Stimulated activated CD4-positive, alpha-beta T cell treated with anti-CD3 and anti-CD28 coated beads, Interleukin-1b, Interleukin-23, amount 100 ng/mL, for 4 hours (primary cell): ENCODE measurements at places on chromosomes 13 and 19.
A peak's percentile ranks its signal among the peaks of the same experiment; 100 is the strongest.

GRCh38 chr19:32566246-32566830 is 14.7 kb upstream of the PDCD5 start:
- DNase-seq: no peak

DNA sequence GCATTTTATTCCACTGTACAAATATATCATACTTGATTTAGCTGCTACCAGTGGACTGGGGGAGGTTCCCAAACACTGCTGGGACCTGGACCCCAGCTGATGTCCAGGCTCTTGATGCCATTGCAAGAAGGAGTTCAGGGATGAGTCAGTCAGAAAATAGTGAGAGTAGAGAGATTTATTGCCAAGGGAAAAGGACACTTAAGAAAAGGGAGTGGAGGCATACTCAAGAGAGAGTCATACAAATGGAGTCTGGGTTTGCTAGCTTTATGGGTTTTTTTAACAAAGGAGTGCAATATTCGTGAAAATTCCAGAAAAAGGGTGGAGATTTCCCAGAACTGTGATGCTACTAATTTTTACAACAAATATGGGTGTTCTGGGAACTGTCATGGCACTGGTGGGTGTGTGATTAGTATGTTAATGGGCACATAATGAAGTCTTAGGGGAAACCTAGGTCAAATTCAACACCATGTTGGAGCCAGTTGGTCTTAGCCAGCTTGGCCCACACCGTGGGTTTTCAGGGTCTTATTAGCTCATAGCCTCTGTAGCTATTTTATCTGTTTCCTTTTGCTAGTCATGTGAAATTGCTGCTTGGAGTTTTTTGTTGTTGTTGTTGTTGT is 36.2 kb downstream of the GPC6 start:
- no peak for DNase-seq

- DNase-seq: no peak
Measured at GRCh38 chr13:108037348-108037747, 178.0 kb downstream of the LIG4 start.

DNA sequence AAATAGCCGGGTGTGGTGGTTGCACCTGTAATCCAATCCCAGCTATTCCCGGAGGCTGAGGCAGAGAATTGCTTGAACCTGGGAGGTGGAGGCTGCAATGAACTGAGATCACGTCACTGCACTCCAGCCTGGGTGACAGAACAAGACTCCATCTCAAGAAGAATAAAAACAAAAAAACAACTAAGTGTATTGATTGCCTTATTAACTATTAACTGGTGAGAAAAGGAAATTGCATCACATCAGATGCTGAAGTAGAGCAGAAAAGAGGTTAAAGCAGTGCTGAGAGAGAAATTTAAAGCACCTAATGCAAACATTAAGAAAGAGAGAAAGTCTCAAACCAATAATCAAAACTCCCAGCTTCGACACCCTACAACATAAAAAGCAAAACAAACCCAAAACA is 38.3 kb downstream of the KPNA3 start:
- no peak for DNase-seq

DNA sequence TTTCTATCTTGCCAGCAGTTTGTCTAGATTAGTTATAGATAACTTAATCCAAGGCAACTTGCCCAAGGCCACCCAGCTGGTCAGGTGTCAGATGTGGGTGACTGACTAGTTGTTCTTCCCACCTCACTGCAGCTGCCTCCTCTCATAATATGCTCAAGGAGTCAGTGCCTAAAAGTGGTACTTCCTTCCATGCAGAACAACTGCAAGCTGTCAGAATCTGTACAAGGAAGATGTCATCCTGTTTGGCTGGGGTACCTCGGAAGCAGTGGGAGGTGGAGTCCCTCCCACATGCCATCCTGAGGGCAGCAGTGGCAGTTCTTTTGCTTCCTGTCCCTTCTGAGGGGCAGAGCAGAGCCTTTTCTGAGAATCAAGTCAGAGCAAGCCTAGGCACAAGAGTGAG is 193.2 kb upstream of the RFC3 start:
- DNase-seq: no peak

GRCh38 chr19:6718111-6718740 is 2.2 kb downstream of the C3 start:
- no peak for DNase-seq

- DNase-seq: no peak
Measured at GRCh38 chr13:100529666-100530377, 58.8 kb downstream of the GGACT start.

DNA sequence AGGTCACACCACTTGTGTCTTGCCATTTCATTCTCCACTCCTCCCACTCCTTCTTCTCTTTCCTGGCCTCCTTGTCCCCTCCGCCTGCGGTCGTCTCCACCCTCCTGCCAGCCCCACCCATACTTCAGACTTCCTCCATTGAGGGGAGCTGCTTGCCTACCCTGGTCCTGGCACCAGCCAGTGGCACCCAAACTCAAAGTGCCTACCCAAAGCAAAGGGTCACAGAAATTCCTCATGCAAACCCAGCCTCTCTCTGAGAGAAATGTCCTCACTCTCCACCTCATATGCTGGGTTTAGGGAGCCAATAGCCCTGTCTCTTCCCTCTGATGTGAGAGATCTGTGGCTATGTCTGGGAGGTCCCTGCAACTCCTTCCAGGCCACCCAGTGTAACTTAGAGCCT is 109.6 kb downstream of the TEX26 start:
- no peak for DNase-seq

- peak; percentile 38 for DNase-seq
Measured at GRCh38 chr13:67224148-67224846, 5.8 kb downstream of the PCDH9 start.

DNA sequence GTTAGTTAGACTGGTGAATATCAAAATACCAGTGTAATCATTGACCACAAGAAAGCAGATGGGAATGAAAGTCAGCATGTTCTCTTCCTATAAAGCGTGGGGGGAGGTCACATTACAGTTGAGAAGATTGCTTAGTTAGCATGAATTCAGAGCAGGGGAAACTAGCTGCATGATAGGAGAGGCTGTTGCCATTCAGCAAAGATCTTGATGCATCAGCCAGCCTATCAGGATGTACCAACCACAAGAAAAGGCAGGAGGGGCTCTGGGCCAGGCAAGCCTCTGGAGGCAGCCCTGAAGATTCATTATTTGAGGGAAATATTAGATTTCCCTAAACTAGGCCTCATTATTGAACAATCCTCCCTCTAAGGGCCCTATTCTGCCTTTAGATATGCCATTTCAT is 5.0 kb upstream of the MTMR6 start:
- DNase-seq: no peak

DNA sequence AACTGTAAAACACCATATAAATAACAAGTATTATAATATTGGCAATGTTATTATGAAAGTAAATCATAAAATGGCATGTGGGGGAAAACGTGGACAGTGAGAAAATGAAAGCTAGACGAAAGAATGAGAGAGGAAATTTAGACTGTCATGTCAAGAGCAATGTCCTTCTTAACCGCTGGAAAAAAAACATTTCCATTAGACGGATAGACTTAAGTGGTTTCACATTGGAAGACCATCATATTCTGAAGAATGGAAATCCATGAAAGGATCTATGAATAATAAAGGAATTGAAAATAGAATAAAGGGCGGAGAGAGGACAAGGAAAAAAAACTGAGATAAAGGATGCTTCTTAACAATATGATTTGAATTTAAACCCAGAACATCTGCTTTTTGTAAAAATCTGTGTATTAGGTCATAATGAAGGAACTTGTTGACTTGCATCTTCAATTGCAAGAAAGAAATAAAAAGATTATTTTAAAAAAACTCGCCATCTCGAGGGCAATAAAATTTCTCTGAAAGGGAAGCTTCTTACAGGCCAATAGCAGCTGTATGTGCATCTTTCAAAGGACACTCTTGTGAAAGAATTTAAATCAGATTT is 90.6 kb downstream of the SPRY2 start:
- no peak for DNase-seq

DNA sequence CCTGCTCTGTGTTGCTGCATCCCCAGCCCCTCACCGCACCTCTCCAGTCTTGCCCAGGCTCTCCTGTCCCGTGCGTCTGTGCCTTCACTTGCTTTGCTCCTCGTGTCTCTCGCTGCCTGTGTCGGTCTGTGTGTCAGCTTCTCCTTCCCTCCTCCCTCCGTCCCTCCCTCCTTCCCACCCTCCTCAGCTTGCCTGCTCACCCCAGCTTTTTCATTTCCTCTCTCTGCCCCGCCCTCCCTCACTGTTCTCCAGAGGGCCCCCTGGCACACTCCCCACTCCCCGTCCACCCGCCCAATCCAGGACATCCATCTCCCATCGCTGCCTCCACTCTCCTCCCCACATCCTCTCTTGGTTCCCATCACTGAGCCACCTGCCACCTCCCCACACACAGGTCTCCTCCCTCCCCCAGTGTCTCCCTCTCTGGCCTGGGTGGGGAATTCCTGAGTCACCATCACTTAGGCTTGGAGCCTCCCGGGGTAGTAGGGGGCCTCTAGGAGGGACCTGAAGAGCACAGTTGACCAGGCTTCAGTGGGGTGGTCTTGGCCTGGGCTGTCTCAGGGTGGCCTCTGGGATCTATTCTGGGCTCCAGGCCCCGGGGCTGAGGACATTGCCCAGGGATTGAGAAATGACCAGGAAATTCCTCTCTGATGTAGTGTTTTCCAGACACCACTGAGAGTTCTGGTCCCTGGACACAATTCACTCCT is at the start of gene PTGIR:
PTGIR (minus strand) TSS at position 132 of the 704 bp plus-strand sequence. CDS start 864 bp downstream, outside the sequence.
- no peak for DNase-seq

- DNase-seq: peak; percentile 13
Measured at GRCh38 chr13:106533943-106534638, 1.4 kb downstream of the EFNB2 start.

DNA sequence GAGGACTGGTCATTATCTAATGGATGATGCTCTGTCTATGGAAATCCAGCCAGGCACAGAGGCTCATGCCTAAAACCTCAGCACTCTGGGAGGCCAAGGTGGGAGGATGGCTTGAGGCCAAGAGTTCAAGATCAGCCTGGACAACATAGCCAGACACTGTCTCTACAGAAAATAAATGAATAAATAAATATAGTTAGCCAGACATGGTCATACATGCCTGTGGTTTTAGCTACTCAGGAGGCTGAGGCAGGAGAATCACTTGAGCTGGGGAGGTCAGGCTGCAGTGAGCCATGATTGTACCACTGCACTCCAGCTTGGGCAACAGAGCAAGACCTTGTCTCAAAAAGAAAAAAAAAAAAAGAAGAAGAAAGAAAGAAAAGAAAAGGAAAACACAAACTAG is 234.7 kb downstream of the TSHZ3 start:
- DNase-seq: no peak

GRCh38 chr19:44777715-44778347 is at the start of gene CBLC:
Gene CBLC, plus strand, starts transcription at chr19:44777890. Its CDS starts 42 bp downstream, at chr19:44777932.
- no peak for DNase-seq

GRCh38 chr13:114088863-114089262 is 43.6 kb downstream of the RASA3 start:
- DNase-seq: no peak

GRCh38 chr13:106056851-106057250 is 478.6 kb downstream of the EFNB2 start:
- no peak for DNase-seq

DNA sequence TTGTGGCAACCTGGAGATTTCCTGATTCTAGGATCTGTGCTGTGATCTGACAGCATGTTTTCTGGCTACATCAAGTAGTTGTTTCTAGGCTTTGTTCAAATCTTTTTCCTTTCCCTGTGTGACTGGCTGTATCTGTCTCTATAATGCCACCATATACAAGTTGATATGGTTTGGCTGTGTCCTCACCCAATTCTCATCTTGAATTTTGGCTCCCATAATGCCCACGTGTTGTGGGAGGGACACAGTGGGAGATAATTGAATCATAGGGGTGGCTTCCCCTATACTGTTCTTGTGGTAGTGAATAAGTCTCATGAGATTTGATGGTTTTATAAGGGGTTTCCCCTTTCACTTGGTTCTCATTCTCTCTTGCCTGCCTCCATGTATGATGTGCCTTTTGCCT is 24.6 kb upstream of the CLDN10 start:
- no peak for DNase-seq

- no peak for DNase-seq
Measured at GRCh38 chr13:95723438-95723837, 46.5 kb downstream of the DNAJC3 start.

GRCh38 chr19:30924670-30925069 is 424.6 kb downstream of the TSHZ3 start:
- no peak for DNase-seq

DNA sequence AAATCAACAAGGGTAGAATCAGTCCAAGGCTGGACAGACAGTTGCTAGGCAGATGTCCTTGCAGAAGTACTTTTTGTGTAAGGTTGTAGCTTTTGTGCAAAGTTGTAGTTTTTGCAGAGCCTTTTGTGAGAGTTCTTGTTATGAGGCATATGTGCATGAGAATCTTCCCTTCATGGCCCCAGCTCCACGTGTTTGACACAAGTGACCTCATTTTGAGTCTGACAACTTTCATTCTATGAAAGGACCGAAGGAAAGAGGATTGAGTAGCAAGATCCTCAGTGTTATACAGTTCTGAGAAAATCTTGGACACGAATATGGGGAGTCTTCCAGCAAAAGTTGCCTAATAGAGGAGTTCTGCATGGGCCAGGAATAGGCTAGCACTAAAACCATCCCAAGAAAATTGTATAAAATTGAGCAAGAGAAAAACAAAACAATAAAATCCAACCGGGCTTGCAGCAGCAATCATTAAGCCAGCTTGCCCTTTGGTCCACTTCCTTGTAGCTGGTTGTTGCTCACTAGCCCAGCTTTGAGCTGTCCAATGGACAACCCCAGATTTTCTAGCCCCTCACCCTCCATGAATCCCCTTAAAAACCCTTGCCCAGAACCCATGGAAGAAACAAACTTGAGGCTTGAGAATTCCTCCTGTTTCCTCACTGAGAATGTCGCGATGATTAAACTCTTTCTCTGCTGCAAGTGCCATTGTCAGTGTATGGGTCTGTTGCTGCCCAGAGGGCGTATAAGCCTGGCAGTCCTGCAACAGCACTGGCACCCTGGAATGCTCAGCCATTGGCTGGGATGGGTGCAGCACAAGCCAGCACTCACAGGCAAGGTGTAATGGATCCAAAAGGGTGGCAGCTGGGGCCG is 6.5 kb downstream of the EPSTI1 start:
- no peak for DNase-seq

GRCh38 chr13:36550177-36550576 is 117.9 kb downstream of the CCNA1 start:
- no peak for DNase-seq

GRCh38 chr19:56118666-56119581 is 2.2 kb downstream of the ZNF787 start:
- no peak for DNase-seq

DNA sequence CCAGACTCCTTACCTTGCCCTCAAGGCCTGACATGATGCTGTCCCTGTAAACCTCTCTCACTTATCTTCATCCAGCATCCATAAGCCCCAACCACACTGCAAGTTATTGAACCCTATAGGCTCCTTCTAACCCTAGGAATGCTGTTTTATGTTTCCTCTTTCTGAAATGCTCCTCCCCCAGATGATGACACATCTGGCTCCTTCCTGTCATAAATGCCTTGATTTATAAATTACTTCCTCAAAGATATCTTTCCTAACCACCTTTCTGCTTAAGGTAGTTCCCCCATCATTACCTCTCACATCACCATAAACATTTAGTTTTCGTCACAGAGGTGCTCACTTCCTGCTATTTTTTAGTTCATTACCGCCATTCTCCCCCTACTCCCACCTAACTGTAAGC is 12.3 kb downstream of the RUBCNL start:
- DNase-seq: no peak

- no peak for DNase-seq
Measured at GRCh38 chr19:10848230-10848856, at the start of gene C19orf38. Gene C19orf38, plus strand, starts transcription at chr19:10848415. Its CDS starts 94 bp downstream, at chr19:10848509.

GRCh38 chr13:104936304-104936703 is 1599.2 kb downstream of the EFNB2 start:
- no peak for DNase-seq

- DNase-seq: peak; percentile 66
Measured at GRCh38 chr19:46537136-46538097, 41.8 kb upstream of the PNMA8B start.

GRCh38 chr19:33256261-33256660 is 30.6 kb upstream of the SLC7A10 start:
- no peak for DNase-seq
